ENCODE measurements at places on chromosomes 6 and 20.

DNA sequence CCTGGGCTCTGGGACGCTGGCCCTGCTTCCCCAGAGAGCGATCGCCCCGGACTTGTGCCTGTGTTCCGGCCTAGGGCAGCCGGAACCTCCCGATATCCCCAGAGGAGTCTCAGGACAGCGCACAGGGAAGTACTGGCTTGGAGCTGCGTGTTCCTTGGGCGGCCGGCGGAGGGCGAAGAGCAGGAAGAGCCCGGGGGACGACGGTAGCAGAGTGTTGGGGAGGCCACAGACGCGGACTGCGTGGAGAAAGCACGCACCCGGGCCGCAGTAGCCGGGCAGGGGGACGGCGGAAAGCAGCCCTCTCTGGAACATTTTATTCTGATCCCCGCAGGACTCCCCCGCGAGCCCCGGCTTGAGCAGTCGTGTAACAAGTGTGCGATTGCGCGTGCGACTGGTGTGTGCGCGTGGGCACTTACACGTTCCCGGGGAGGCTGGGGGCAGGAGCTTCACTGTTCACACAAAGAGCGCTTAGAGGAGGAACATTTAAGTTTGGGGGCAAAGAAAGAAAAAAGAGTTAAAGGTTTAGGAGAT lies 36.1 kb downstream of the NCR2 start:
- DNase-seq = no peak

GRCh38 chr6:6891949-6892461 lies 215.8 kb upstream of the RREB1 start:
- no peak for DNase-seq

DNA sequence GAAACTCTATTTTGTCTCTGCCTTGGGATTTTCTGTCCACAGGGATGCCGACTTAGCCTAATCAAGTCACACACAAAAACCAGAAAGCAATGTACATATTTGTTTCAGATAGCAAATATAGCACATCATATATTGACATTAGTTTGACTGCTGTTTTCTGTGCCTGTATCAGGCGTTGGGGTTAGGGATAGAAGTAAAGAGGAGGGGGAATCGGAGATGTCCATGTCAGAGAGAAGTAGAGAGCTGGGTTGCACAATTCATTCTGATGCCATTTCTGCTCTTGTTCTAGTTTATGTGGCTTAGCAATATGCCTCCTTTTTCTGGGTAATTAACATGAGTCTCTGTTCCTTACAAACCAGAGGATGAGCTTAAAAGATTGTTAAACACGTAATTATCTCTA lies 14.7 kb upstream of the IPCEF1 start:
- DNase-seq = no peak

- no peak for DNase-seq
Observed at GRCh38 chr6:77430504-77430903, 32.8 kb downstream of the HTR1B start.

- no peak for DNase-seq
Observed at GRCh38 chr6:29567991-29568390, 8.5 kb upstream of the UBD start.

GRCh38 chr6:87484491-87484890 lies 11.7 kb downstream of the SLC35A1 start:
- no peak for DNase-seq

- DNase-seq = no peak
Observed at GRCh38 chr6:125477844-125478243, 176.1 kb upstream of the HDDC2 start.

GRCh38 chr6:27672113-27672799 lies 199.4 kb upstream of the ZNF184 start:
- DNase-seq = no peak

GRCh38 chr6:137193256-137194070 lies 20.0 kb upstream of the IL22RA2 start:
- no peak for DNase-seq

DNA sequence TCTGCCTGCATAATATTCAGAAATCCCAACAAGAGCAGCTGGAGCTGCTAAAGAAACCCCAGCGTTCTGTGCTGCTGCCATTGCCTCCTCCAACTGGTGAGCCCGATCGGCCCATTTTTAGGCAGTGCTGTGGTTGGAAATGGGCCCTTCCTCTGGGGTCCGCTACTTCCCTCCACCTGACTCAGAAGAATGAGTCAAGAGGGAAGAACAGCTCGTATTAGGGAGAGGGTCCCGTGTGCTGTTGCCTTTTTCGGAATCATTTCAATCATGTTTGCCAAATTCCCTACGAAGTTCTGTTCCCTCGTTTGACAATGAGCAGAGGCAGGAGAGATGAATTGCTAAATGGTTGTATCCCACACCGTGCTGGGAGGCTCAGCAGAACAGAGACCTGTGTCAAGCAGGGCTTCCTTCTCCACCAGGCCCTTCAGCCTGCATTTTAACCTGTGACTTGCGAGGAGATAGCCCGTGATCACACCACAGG lies 38.4 kb downstream of the THBS2 start:
- no peak for DNase-seq

DNA sequence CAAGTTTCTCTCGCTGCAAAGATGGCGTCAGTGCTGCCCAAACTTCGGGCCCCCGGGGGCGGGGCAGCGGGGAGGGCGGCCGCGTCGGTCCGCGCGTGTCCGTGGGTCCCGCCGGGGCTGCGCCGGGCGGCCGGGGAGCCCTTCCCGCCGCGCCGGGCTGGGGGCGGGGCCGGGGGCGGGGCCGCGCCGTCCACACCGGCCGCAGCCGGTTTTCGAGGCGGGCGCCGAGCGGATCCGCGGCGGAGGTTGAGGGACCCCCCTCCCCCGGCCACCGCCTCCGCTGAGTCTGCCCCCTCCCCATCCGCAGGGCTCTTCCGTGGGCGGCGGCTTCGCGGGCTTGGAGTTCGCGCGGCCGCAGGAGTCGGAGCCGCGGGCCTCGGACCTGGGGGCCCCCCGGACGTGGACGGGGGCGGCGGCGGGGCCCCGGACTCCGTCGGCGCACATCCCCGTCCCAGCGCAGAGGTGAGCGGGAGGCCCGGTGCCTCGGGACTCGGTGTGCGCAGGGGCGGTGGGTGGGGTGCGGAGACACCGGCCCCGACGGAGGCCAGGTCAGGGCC lies 572 bp downstream of the SLC2A4RG start:
- no peak for DNase-seq

DNA sequence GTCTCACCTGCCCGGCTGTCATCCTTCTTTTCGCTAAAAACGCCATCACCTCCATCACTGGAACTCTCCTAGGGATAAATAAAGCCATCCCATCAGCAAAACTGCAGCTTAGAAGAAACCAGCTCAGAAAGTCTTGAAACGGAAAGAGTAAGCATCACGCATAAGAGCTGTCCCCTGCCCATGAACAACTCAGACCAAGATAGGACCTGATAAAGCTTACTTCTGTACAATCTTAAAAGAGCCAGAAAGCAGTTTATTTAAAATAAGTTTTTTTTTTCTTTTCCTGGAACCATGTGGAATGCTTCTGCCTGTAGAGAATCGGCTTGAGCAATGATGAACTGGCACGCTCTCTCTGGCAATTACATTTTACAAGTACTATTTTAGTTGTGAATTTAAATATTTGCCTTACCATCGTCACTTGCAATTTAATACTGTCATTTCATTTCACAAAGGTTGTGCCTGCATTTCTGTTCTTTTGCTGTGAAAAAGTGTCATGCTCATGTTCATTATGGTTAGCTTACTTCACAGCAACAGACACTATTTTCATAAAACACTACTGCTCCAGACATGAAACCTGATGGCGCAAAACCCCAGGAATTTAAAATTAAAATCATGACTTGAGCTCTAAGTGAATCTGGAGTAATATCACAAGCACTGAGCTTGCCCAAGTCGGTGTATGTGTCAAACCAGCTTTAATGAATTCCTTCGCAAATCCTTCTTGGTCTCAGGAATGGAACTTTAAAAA lies 59.6 kb upstream of the EMILIN3 start:
- no peak for DNase-seq

DNA sequence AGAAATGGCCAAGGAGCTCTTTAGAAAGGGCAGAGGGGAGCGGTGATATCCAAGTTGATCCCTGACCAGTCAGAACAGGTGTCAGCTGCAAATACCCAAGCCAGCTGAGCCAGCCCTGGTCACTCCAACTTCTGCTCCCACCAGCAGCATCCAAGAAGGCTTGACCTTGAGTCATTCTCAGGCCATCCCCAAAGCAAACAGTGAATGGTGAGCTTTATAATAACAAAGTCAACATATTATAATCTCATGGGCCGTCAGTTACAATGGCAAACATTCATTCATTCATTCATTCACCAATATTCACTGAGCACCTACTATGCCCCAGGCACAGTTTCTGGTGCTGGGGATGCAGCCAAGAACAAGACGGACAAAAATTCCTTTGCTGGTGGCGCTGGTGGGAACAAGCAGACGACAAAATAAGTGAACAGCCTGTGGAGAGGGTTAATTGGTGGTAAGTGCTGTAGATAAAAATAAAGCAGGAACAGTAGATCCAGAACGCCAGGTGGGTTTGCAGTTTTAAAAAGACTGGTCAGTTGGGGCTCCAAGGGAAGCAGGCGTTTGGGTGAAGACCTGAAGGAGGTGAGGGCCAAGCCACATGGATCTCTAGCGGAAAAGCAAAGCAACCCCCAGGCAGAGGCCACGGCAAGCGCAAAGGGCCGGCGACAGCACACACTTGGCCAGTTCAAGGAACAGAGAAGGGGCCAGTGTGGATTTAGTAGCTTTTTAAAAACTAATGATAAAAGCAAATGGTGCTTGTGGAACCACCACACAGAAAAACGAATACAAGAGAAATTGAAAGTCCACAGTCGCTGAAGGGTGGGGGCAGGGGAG lies 131.8 kb upstream of the PTPN1 start:
- no peak for DNase-seq

- peak; percentile 16 for DNase-seq
Observed at GRCh38 chr6:37731888-37732287, 34.2 kb upstream of the MDGA1 start.

DNA sequence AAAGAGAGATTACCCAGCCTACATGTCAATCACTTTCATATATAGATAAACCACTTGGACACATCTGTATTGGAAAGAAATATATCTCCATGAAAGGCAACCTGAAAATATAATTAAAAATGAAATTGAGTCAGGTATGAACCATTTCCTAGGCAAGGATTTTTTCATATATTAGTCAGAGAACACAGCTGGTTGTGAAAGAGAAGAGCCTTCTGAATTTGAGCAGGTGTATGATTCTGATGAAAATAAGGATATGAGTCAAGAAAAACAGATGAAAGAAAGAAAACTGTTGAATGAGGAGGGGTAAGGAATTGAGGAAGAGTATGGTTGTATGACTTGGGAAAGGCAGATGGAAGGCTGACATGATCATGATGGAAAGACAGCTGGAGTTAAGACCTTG lies 441.1 kb downstream of the HAO1 start:
- no peak for DNase-seq

DNA sequence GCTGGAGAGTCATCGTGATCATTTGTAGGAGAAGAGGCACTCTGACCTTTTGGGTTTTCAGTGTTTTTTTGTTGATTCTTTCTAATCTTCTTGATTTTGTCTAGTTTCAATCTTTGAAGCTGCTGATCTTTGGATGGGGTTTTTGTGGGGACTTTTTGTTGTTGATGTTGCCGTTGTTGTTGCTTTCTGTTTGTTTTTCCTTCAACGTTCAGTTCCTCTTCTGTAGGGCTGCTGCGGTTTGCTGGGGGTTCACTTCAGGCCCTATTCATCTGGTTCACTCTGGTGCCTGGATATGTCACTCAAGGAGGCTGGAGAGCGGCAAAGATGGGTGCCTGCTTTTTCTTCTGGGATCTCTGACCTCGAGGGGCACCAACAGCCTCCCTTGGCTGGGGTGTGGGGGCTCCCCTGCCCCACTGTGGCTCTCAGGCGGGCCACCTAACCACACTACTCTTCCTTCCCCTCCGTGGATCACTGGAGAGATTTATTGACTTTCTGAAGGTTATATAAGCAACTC lies 21.5 kb upstream of the TMEM244 start:
- no peak for DNase-seq

DNA sequence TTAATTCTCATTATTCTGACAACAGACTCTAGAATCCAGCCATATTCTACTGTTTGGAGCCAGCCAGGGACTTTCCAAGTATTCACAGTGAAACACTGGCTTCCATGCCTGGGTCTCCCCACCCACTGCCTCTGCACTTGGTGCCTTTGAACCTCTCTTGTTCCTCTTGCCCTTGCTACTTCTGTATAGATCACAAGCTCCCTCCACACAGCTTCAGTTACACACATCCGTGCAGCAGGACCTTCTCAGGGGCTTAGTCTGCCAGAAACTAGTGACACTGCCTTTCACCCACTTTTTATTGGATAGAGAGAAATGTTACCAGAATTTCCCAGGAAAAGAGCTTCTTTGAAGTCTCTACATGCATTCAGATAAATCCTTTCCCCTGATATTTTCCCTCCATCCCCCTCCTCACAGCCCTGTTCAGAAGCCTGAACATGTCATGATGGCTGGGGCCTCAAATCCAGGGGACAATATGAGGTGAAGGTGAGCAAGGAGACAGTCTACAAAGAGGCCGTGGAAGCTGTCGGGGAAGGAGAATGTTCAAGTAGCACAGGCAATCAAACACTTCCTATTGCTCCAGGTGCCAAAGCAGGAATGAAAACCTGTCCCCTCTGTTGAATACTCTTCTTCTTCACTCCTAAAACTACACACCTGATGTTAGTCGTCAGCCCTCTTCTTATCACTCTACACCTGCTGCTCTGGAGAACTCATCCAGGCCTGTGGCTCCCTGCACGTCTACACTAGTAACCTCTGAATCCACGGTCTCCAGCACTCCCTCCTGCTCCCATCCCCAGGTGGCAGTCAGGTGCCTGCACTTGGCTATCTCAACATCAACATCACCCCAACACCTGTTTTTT lies 20.2 kb upstream of the HLA-DOA start:
- no peak for DNase-seq

- no peak for DNase-seq
Observed at GRCh38 chr20:39097889-39098288, 135.7 kb downstream of the DHX35 start.

- no peak for DNase-seq
Observed at GRCh38 chr6:37809197-37809543, 10.4 kb upstream of the ZFAND3 start.

GRCh38 chr6:119355157-119355556 lies 5.6 kb upstream of the MAN1A1 start:
- DNase-seq = no peak

DNA sequence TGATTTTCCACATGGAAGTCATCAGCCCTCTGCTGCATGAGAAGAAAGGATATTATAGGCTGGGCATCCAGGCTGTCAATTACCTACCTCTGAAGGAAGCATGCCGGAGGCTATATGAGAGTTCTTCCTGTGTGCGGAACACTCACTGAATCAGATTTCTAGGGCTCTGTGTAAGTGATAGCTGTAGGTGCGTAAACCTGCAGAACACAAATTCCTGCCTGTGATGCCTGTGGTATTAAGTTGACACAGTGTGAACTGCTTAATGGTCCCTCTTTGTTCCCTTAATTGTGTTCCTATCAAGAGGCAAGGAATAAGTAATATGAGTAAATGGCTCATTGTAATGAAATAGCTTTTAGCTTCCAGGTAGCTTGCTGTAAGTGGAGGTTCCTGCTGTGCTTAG lies 103.3 kb downstream of the ANKS1A start:
- DNase-seq = no peak
